Activated T-helper 1 cell treated with Interleukin-2 at 50 U/mL for 16 hours (primary cell): ENCODE measurements at places on chromosomes 2 and 18.

DNA sequence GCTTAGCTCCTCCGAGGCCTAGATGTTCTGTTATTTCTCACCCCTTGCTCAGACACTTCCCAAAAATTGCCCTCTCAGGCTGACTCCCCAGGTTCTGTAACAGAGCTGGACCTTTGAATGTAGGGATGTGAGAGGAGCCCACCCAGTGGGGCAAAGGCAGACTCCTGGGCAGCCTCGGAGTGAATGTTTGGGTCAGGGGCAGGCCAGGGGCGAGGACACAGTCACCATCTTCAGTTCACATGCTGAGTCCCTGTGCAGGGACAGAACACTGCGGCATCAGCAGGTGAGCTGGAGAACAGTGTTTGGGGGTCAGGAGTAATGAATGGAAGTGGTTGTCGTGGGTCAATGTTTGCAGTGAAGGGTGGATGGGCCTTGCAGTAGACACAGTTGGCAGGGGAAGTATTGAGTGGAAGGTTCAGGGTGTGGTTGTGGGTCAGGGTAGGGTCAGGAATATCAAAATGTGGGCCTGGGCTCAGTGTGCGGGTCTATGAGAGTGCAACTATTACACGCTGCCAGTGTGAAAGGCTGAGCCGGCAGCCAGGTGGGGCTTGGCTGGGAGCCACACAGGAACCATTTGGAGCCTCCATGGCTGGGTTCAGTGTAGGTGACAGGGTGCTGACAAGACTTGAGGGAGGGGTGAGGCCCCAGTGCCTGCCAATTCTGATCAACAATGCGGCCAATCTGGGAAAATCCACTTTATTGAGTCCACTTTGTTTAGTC is 4.4 kb downstream of the IHH start:
- DNase-seq, result no peak

DNA sequence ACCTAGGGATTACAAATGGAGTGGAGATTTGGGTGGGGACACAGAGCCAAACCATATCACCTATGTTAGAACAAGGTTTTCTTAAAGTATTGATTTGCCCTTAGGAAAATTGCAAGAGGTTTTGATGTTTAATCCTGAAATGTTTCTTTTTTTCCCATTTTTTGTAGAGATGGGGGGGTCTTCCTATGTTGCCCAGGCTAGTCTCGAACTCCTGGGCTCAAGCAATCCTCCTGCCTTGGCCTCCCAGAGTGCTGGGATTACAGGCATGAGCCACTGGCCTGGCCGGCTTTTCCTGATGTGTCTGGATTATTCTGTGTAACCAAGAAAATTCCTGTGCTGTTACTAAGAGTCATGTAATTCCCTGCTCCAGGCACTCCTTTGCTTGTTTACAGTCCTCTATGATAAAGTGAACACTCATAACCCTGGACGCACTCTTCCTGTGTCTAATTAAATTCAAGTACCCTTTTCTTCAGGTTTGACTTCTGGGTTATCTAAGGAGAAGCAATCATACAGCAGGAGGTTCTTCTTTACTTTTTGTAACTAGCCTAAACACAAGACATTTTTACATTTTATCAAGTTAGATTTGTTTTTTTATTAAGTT is 15.0 kb upstream of the CTDP1 start:
- no peak for DNase-seq

- no peak for DNase-seq
These were observed 95.9 kb downstream of the C1QL2 start for GRCh38 chr2:119062652-119063051.

- no peak for DNase-seq
These were observed 105.7 kb upstream of the GPC1 start for GRCh38 chr2:240329778-240330177.

DNA sequence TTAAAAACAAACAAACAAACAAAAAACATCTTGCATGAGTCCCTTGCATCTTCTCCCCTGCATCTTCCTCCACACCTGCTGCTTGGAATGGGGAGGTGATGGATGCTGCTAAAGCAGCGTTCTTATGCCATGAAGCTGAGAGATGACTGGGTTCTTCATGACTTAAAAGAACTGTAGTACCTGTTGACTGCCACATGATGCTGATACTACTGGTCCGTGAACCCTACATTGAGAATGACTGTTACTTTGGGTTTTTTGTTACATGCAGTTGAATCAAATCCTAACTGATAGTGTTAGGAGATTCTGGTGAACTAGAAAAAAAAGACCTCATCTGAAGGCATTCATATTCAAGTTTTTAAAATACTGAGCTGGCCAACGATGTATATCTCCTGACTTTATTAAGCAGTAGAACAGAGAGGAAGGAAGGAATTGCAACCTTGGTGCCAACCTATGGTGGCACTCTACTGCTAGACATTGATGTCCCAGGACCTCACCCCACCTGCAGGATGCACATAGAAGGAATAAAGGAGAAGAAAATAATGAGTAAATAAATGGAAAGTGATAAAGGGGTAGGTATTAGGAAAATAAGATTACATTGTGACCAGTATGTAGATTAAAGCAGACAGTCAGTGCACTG is 63.2 kb upstream of the SPAG16 start:
- no peak for DNase-seq

DNA sequence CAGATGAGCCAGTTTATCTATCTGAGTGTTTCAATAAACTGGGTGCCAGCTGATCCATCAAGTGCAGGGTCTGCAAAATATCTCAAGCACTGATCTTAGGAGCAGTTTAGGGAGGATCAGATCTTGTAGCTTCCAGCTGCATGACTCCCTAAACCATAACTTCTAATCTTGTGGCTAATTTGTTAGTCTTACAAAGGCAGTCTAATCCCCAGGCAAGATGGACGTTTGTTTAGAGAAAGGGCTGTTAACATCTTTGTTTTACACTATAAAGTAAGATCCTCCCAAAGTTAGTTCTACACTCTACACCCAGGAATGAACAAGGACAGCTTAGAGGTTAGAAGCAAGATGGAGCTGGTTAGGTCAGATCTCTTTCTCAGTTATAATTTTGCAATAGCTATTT is 28.7 kb upstream of the HNMT start:
- DNase-seq, result no peak

- DNase-seq, result no peak
These were observed 968 bp upstream of the RALBP1 start for GRCh38 chr18:9474108-9474982.

GRCh38 chr2:185782223-185782769 is 43.7 kb downstream of the FSIP2 start:
- DNase-seq, result no peak

- DNase-seq, result no peak
These were observed 284.7 kb downstream of the CMPK2 start for GRCh38 chr2:6580982-6581381.

DNA sequence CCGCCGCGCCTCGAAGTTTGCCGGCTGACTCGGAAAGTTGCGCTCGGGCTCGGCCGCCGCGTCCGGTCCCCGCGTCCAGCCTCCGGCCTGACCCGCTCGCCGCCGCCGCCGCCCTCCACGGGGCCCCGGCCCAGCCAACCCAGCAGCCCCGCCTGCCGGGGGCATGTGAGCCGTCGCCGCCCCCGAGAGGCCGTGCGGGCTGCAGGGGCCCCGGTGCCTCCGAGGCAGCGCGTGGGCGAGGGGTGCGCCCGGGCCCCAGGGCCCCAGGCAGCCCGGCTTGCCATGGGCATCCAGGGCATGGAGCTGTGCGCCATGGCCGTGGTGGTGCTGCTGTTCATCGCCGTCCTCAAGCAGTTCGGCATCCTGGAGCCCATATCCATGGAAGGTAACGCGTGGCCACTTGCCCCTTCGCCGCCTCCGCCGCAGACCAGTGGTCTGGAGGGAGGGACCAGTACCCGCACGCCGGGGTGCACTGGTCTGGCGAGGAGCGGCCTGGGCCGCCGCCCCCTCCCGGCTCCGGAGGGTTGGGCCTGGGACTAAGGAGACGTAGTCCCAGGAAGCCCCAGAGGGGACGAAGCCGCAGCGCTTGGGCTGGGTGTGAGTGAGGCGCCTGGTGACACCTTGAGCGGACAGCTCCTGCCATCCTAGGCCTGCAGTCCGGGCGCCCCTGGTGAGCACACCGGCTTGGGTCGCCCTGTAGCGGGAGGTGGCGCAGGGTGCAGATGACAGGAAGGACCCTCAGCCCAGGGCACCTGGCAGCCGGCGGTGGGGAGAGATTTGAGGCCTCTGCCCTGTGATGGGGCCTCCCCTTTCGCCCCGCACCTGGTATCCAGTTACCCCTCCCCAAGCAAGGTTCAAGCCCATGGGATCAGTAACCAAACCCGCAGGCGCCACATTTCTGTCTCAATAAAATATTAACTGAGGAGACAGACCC is 49.9 kb downstream of the KCNIP3 start:
- no peak for DNase-seq

DNA sequence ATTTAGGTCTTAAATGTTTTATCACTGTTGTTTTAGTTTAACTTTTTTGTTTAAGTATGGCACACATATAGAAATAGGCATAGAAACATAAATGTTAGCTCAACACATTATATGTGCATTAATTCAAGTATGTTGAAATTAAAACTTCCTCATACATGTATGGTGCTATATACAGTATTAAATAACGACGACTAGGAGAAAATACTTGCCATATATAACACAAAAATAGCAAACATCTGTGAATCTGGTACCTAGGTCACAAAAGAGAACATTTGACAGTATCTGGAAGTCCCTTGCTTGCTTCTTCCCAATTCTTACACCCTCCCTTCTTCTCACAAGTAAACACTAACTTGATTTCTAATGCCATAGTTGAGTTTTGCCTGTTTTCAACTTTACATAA is 38.4 kb downstream of the ZNF638 start:
- DNase-seq, result no peak

GRCh38 chr2:236938126-236938525 is 147.6 kb upstream of the COPS8 start:
- no peak for DNase-seq

- no peak for DNase-seq
These were observed 33.5 kb upstream of the MAP4K3 start for GRCh38 chr2:39470580-39470979.

DNA sequence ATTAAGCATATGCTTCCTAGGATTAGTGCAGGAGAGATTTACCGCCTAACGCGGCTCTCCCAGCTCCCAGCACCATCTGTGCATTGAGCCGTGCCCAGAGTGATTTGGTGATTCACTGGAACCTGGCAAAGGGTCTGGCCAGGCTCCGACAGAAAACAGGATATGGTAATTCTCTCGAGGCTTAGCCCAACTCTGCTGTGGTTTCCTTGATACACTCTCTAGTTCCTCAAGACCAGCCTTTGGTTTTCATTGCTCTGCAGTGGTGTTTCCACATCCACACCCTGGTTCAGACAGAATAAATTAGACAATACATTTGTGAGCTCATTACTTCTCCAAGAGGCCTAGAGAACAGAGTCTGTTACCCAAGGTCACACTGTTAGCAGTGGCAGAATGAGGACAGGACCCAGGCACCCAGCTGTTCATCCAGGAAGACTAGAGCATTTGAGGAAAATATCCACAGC is 23.0 kb upstream of the SMAD2 start:
- DNase-seq, result no peak
